ENCODE measurements at places on chromosomes 16 and 17.

DNA sequence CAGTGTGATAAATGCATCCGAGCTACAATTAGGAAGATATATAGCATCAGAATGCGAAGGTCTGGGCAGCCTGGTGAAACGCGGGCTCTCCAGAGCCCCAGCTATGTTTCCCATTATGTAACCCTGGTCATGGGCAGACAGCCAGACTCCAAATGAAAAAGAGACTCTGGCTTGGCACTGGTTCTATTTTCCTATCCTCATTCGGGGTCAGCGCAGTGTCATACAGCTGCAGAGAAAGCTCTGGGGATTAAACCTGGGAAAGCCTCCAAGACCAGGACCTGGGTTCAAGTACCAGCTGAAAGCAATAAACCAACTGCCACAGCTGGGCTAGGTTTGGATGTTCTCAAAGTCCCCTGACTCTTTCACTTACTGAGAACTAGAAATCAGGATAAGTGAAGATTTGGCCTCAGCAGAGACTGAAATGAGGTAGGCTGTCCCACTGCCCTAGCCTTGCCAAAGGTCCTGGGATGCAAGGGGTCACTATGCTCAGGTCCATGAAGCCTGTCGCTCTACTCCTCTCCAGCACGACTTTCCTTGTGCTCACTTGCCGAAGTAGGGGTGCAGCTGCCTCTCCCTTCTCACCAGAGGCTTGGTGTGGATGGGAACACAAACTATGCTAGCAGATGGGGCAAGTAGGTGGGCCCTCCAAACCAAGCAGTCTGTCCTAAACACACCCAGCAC is 123.8 kb downstream of the SMG6 start:
- peak; percentile 99 for DNase-seq

DNA sequence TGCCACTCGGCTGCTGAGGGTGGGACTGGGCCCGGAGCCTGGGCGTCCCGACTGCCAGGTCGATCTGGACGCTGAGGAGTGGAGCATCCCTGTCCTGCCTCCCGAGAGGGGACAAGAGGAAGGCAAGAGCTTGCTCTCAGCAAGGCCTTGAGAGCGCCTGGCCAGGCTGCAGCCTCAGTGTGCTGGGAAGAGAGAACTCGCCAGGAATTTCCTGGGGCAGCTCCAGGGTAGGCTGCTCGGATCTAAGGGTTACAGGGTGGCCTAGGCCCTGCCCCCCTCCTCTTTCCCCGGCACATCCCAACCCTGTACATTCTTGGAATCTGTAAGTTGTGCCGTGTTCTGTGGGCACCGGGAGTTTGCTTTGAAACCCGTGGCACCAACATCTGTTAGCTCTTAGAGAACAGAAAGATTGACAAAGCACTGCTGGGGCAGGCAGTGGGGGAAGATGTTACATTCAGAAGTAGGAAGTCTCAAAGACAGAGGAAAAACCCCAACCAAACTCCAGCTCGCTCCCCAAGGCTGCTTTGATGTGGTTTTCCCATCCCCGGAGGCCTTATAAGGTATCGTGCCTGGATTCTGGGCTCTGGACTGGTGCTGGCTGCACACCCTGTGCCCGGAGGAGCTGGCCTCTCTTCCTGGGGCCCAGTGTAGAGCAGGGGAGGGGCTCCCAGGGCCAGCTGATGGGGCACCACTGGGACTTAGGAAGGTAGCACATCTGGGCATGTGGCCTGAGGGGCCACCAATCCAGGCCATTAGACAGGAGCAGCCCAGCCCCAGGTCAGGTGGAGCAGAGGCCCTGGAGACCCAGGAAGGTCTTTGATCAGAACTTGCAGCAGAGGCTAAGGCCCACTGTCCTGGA is 55.2 kb downstream of the NKD1 start:
- peak; percentile 87 for DNase-seq

DNA sequence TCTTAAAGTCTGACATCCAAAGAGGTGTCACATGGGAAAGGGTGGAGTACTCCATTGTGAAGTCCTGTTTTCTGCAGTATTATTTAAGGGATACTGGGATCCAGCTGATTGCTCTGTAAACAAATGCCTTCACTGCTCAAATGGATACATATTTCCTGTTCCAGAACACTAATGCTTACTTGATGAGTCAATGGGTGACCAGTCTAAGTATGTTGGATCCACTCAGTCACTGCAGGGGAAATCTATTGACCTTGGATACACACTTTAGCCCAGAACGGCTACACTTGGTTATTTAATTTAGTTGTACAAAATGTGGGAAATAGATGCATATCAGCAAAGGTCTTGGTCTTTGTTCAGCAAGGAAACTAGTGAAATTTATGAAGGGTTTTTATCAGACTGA is 261.4 kb downstream of the MAP2K4 start:
- DNase-seq, result no peak

DNA sequence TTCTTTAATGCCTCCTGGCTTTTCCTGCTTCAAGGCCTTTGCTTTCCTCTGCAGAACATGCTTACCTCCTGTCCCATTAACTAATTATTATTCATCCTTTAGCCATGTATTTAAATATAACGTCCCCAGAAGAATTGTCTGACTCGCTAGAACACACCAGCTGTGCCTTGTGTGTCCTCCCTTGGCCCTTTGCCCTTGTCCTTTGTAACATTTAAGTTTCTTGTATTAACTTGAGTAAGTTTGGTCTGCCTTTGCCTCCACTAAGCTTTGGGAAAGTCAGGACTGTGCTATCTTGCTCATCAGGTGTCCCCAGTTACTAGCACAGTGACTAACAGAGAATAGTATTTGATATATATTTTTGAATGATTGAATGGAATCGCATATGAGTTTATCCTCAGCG is 29.6 kb upstream of the ABCA9 start:
- DNase-seq, result no peak

DNA sequence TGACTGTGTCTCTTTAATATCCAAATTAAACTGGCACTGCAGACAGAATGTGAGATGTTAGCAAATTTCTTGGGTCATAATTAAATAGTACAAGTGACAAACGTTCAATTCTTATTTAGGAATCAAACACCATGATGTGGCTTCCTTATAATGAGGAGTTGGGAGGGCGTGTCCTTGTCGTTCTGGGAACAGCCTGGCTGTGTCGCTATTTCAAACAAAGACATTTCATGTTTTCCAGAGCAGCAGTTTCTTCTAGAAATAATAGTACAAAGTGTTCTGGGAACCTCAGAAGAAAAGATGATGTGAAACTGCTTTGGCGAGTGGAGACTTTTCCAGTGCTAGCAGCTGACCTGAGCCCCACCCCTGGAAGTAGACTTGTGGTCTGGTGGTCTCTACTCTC is 301.7 kb upstream of the N4BP1 start:
- no peak for DNase-seq

DNA sequence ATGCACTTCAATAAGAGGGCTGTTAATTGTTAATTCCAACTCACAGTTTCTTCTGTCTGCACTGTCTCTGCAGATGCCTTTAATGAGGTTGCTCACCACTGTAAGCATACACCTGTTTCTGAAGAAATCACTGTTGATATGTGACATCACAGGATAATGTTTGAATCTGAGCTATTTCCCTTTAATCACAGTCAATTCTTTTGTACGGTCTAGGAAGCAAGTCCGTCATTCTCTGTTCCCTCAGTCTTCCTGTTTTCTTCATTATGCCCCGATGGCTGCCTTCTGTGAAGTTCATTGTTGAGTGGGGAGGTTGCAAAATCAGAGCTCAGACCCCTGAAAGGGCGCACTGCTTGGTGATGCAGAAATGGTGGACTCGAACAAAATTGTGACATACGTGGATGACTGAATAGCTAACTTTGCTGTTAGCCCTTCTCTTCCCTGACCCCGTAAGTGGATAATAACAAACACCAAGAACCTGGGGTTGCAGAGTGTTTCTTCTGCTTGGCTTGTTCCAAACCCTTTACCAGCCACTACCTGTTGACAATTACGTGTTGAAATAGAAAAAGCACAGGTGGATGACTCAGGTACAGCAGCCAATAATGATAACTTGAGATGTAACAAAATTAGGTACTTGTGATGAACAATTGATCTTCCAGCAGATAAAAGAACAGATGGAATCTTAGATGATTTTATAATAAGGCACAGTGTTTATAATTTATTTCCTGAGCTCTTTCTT is 71.9 kb upstream of the AXIN2 start:
- DNase-seq, result no peak

- DNase-seq, result no peak
These were observed 2.0 kb downstream of the NHERF2 start for GRCh38 chr16:2028620-2029220.

DNA sequence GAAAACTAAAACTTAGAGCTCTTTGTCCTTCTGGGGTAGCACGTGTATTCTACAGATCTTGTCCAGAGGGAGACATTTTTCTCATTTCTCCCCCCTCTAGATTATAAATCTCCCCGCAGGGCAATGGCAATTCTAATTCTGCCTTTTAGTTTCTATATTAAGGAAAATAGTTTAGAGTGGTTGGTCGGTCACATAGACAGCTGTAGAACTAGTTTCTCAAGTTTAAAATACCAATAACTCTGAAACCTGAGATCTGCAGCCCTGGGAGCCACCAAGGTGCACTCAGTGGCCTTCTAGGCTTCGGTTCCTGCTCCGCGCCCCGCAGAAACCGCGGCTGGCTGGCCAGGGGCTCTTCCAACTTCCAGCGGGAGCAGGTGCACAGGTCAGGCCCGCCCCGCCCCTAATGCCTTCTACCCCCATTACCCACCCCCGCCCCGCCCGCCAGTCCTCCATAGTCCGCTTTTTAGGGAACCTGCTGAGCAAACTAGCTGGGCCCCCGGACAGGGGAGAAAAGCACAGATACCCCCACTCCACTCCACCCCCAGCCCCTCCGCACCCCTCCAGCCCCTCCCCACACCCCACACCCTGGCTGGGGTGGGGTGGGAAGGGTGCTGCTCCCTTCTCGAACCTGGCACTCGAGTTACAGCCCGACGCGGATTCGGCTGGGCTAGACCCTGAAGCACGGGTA is 431 bp downstream of the SLFN11 start:
- DNase-seq, result peak; percentile 13

Measured in fibroblast of skin of right quadriceps (primary cell).